CD14-positive monocyte (primary cell): ENCODE measurements at places on chromosomes 1 and 21.

DNA sequence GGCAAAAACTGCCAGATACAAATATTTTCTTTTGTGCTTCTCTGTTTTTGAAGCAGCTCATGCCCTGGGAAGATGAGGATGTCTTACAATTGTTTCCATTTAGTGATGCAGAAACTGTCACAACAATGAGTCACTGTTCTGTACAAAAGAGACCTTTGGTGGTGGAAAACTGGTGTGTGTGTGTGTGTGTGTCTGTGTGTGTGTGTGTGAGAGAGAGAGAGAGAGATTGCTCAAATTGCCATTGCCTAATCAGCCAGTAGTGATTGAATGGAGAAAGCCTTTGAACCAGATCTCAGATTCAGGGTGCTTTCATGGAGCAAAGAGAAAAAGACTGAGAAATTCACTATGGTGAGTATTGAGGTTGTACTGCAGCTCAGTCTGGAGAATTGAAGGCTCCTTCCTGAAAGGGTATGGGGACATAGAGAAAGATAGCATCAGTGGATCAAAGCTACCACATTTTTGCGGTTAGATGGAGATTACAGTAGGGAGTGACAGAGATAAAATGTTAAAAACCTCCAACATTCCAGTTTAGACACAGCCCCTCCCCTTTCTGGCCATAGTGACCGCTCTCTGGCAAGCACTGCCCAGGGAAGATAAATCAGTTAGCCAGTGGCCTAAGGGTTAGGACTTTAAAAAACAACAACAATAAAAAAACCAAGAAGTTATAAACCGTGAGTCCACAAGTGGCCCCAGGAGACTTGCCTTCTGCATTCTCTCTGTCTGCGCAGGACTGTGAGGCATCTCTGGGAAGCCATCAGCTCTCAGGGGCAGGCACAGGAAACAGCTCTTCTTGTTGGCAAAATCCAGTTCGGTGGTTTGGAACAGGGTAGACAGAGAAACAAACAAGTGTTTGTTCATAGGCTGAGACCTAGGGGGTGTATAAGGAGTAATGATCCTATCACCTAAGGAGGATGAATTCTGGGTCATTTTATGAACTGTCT lies 406.5 kb downstream of the DUSP10 start:
- no peak for DNase-seq

DNA sequence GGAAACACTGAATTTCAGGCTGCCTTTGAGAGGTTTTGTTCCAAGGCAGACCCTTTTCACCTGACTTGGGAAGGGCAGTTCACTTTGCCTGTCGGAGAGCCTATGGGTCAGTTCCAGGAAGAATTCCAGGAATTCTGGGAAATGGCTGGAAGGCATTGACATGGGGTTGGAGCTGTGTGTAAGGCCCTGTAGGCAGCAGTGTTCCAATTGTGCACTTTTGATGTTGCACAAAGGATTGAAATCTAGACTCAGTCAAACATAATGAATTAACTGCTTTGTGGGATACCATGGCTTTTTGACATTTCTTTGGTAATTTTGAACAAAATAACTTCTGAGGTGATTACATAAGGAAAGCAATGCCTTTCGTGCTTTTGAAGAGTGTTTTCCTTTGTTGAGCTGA lies 184.6 kb downstream of the SDCCAG8 start:
- DNase-seq = no peak

DNA sequence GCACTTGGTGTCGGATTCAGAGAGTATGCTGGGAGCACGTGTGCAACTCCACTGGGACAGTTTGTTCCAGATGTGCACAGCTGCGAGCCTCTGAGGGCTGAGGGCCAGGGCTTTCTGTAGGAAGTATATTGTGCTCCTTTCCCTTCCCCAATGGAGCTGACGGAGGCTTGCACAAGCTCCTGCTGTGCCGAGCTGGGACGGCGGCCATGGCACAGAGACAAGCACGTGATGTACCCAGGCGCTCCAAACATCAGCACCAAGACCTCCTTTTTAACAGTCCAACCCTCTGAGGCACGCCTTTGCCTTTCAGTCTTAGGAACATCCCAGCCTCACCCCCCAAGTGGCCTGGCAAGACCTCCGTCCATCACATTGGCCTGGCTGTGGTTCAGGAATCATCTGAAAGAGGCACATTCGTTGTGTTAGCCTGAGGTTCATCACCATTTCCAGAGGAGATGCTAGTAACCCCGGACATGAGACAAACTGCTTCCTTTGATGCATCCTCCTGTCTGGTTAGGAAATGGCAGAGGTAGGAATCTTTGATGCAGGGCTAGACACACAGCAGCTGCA lies 339.2 kb upstream of the KAZN start:
- no peak for DNase-seq

GRCh38 chr1:47992720-47993415 lies 4.3 kb downstream of the TRABD2B start:
- DNase-seq = no peak

GRCh38 chr1:216805953-216806352 lies 82.7 kb upstream of the ESRRG start:
- DNase-seq = no peak

DNA sequence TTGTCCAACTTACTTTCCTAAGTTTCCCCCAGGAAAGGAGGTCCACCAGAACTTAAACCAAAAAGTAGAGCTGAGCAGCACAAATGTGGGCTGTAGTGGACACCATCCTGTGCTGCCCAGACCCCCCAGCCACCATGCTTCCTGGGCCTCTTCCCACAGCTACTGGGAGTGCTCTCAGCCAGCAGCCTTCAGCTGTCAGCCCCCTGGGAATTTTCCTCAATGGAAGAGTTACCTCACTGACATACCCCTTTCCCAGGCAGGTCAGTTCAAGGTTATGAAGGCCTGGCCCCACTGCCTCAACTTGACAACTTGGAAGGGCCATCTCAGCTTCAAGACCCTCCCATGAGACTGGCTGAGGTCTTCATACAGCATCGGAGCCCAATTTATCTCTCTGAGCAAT lies 47.7 kb downstream of the CDCP2 start:
- no peak for DNase-seq

DNA sequence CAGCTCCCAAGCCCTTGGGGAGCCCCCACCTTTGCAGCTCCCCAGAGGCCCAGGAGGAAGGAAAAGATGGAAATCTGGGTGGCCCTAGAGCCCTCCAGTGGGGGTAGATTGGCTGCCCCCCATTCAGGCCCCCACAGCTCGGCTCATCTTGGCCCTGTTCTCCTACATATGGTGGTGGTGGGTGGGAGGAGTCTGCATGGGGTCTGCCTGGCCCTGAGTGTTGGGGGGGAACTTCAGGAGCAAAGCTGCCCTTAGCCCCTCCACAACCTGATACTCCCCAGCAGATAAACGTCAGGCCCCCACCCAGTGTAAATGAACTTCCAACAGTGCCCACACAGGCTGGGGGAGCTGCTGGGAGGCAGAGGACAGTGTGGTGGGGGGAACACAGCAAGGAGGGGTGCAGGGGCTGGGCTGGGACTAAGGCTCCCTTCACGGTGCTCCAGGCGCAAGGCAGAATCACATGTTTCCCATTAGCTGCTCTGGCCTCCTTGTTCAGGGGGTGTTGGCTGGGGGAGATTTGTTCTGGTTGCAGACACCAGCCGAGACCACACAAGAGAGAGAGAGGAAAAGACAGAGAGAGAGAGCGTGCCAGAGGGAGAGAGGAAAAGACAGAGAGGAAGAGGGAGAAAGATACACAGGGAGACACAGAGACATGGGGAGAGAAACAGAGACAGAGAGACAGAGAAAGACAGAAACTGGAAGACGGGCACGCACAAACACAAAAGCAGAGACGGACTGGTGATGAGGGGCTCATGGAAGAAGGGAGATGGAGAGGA lies 42.6 kb downstream of the AHDC1 start:
- no peak for DNase-seq

GRCh38 chr1:8027748-8028570 lies 1.9 kb upstream of the ERRFI1 start:
- no peak for DNase-seq

DNA sequence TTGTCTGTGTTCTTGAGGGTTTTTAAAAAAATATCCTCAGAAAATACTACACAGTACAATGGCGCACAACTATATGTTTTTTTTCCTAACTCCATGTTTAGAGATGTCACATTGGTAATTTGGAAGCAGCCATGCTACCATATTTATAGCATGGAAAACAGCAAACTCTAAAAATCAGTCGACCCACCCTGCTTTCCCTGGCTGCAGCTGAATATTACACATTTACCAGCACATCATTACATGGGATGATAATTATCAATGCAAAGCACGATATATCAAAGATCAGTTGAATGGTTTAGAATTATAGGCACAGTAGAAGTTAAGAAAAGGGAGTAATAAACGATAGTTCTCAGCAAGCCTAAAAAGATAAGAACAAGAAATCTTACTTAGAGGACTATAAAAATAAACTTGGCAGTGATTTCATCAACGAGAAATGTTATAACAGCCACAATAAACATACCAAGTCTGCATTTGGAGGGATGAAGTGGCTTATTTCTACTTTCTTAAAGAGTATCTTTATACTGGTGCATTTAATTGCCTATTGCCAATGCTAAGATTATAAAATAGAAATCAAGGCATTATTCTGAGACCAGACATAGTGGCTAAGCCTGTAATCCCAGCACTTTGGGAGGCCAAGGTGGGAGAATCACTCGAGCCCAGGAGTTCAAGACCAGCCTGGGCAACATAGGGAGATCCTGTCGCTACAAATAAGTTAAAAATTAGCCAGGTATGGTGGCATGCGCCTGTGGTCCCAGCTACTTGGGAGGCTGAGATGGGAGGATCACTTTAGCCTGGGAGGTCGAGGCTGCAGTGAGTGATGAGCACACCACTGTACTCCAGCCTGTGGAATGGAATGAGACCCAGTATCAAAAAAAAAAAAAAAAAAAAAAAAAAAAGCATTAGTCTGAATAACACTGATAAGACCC lies 43.4 kb downstream of the WDR64 start:
- DNase-seq = no peak
